ENCODE measurements at places on chromosomes 3 and 15.

DNA sequence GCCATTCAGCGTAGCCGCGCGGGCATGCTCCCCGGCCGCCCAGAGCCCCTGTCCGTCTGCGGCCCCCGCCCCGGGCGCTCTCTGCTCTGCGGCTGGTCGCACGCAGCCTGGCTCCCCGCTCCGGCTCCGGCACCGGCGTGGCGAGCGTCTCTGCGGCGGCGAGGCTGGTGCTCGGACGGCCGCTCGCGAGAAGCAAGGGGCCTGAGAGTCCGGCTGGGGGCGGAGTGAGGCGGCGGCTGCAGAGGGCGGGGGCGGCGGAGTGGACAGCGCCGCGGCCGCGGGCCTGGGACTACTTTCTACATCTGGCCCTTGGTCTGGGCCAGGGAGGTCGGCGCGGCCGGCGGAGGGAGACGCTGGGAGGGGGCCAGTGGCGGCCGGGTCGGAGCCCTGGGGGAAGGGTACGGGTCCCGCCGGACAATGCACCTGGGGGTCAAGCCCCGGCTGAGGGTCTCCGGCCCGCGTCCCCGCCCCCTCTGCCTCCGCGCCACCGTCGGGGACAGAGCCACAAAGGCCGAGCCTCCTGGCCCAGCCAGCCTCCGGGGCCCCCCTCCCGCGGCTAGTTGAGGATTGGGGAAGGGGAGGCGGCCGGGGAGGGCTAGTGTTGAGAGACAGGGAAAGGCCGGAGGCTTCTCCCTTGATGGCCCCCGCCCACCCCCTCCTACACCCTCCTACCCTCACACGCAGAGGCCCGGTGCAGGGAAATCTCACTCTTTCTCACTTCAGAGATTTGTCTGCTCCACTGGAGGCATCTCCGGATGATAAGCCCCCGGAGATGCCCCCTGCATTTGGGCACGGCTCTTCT, at the start of gene PRTG:
TSS of gene PRTG (minus strand) at position 226 of the 802 bp plus-strand sequence. CDS start at position 5, 221 bp downstream.
- no peak for DNase-seq

- no peak for DNase-seq
Observed at GRCh38 chr15:43441316-43441715, 51.6 kb downstream of the TP53BP1 start.

GRCh38 chr3:144923046-144923775, 951.6 kb downstream of the DIPK2A start:
- no peak for DNase-seq

DNA sequence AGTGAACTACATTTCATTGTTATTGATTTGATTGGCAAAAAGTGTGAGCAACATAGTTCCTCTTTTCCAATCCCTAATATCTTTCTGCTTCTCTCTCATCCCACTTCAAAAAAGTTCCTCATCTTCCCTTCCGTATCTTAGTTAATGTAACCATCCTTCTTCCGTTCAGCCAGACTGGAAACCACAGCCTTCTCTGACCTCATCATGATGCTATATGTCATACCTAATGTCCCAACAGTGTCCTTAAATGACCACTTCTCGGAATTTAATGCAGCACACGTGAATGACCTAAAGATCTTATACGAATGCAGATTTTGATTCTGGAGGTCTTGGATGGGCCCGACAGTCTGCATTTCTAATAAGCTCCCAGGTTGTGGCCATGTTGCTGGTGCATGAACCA, 320.3 kb upstream of the SATB1 start:
- no peak for DNase-seq

DNA sequence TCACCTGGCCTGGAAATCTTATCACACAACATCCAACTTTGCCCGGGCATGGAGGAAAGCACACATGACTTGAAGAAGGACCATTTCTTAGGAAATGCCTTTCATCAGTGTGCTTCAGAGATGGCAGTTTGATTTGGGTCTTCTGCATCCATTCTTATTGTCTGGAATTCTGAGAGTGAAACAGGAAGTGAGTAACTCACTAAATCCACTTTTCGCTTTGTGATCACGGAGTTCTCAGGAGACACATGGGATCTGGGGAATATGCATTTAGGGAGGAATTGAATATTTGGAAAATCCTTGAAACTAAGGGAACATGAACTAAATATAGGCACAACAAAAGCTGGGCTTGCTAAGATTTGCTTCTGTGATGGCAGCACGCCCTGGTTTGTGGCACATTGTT, 212.5 kb upstream of the FEZF2 start:
- DNase-seq, result no peak

DNA sequence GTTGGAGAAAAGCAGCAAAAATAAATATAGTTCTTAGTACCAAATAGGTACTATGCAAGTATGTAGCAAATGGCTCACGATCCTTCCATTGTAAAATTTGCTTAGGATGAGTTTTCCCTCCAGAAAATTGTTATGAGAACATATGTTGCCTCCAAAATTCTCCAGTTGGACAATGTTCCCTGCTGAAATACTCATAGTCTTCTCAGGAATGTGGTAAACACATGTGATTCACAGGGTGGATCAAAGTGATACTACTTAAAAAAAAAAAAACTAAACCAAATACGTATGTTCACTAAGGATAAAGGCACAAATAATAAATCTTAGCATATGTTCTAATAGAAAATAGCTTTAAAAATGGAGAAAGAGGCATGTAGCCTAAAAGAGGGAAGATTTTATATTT, 84.3 kb upstream of the ZNF385D start:
- DNase-seq, result no peak

DNA sequence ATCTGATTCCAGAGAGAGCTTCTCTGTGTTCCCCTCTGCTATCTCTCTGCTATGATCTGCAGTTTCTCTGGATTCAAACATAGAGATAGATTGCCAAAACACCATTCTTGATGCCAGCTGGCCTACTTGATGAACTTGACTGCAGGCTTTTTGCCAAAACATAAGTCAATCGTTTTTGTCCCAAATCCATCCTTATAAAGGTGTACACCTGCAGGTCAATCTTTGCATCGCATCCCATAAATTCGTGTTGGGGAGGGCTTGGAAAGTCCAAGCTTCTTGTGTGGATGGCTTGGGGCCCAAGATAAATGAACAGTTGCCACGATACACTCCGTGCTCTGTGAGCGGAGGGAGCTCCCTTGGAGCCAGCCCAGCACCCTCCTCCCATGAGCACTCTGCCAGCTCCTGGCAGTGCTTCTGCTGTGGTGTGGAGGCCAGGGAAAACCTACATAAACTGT, 2.7 kb downstream of the CERS3 start:
- peak; percentile 6 for DNase-seq

DNA sequence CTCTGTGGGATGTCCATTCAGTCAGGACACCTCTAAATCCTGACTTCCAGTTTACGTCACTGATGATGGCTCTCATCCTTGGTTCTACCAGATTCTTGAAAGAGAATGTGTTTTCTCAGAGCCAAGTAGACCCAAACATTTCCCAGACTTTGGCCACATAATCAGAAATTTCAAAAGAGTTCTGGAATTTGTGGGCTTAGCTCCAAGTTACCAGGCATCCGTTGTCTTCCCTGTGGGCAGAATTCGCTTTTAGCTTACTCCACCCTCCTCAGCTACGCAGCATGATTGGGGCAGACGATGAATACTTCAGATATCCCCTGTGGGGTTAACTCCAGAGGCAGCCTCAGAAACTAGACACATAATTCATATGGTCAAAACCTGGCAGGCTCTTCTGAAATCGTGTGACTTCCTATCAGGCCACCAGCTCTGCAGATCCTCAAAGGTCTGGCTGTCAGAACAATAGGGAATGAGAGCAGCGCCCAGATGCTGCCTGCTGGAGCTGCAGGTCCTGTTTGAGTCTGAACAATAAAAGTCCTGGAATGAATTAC, 30.6 kb downstream of the CRTC3 start:
- DNase-seq, result no peak

DNA sequence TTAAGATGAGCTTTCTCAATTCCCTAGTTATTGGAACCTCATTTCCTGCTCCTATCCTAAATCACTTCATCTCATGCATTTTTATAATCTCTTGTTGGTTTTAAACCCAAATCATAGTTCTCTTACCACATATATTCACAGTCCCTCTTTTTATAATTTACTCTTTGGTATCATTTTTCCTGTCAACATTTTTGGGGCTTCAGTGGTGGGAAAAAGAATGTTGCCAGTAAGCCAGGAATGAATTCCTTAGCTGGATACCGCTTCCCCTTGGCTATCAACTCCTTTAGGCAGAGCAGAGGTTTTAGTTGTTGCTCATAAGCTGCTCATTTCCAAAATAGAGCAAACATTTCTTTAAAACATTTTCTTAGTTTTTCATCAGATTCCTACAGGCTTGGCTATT, 112.3 kb downstream of the GALK2 start:
- DNase-seq, result no peak

DNA sequence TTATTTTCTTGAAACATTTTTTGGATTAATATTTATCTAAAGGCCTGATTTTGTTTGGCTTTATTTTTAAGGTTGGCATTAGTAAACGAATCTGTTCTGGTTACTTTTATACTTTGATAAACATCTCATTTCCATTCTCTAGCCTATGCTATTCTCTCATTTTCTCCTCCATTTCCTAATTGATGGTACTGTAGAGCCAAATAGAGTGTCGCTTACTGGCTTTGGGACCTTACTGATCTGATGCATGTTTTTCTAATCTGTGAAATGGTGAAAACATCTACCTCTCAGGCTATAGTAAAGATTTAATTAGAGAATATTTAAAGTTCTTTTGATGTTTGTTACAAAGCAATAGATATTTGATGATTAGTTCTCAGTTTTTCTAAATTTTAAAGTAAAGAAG, 1.6 kb downstream of the LNP1 start:
- no peak for DNase-seq

- no peak for DNase-seq
Observed at GRCh38 chr3:166462891-166463470, 625.8 kb upstream of the BCHE start.

- no peak for DNase-seq
Observed at GRCh38 chr3:191030929-191031328, 168.1 kb upstream of the OSTN start.

GRCh38 chr3:128446821-128447220, 19.9 kb downstream of the DNAJB8 start:
- no peak for DNase-seq

DNA sequence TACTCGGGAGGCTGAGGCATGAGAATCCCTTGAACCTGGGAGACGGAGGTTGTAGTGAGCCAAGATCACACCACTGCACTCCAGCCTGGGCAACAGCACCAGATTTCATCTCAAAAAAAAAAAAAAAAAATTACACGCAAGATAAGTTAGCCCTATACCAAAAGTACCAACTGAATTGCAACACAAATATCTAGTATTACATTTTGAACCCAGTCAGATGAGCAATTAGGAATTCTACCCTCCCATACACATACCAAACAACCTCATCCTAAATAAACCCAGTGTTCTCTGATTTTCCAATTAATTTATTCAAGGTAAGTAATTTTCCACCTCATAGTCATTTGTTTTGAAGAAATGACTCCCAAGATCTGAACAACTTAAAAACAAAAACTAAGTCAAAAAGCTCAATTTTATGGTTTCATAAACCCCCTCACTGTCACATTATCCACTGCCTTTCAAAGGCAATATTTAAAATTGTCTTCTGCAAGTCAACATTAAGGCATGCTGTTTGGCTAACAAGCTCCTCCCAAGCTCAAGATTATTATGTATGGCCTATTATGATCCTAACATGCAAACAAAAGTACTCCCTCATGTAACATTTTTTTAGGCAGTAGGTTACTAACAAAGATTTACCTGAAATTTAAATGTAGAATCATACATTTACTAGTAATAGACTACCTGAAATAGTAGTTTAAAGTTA, 4.5 kb downstream of the RAF1 start:
- DNase-seq, result no peak

GRCh38 chr3:191123231-191123630, 75.8 kb upstream of the OSTN start:
- no peak for DNase-seq

GRCh38 chr15:51103330-51103729, 8.6 kb upstream of the TNFAIP8L3 start:
- DNase-seq, result no peak

- no peak for DNase-seq
Observed at GRCh38 chr3:188176476-188176875, 22.5 kb downstream of the LPP start.
